Stimulated activated CD4-positive, alpha-beta T cell treated with anti-CD3 and anti-CD28 coated beads, Interleukin-2, amount 100 ng/mL, for 24 hours (primary cell): ENCODE measurements at places on chromosomes 11 and 22.

- no peak for DNase-seq
These were observed 26.7 kb upstream of the BDNF start for GRCh38 chr11:27726981-27727380.

DNA sequence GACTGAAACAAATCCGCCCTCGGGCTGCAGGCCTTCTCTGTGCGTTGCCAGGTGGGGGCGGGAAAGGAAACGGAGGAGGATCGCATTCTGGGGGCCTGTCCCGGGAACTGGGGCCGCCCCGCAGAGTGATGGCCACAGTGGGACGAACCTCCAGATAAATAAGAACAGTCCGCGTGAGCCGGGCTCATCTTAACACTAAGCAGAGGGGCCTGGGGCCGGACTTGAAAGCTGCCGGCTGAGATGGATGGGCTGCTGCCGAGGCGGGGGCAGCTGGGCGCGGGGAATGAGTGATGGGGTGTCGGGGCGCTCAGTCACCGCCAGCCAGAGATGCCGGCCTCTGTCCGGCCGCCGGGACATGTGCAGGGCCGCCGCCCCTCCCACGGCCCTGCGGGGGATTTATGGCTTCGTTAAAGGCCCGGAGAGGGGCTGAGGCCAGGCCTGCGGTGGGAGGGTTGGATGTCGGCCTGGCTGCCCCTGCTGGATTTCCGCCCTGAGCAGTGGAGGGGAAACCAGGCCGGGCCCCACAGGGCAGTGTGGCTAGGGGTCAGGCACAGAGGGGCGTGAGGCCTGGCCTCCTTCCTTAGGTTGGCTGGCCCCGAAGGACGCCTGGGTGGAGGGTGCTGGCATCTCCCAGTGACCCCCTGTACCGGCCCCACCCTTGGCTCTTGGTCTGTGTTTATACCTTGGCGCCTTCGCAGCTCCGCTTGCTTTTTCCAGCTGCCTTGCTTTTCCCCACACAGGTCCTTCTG is 45.3 kb upstream of the CD82 start:
- no peak for DNase-seq

GRCh38 chr11:87306262-87306851 is 268.6 kb downstream of the TMEM135 start:
- no peak for DNase-seq

GRCh38 chr22:37219533-37219932 is 7.3 kb upstream of the SSTR3 start:
- no peak for DNase-seq

GRCh38 chr22:23034621-23035556 is 35.4 kb upstream of the GNAZ start:
- no peak for DNase-seq

- no peak for DNase-seq
These were observed 24.6 kb upstream of the ACER3 start for GRCh38 chr11:76835928-76836612.

DNA sequence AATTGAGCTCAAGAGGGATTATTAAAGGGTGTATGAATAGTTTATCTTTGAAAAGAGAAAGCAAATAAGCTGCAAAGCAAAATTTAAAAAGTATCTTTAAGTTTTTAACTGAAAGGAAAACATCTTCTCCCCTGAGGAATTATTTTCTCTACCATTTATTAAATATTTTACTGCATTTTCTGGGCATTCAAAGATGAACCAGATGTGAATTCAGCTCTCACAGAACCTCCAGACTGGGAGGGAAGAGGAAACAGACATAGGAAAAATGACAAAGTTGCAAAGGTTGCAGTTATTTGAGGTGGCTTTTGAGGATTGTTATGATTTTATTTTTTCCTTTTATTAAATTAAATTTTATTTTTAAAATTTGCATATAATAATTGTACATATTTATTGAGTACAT is 122.7 kb upstream of the SESN3 start:
- no peak for DNase-seq

DNA sequence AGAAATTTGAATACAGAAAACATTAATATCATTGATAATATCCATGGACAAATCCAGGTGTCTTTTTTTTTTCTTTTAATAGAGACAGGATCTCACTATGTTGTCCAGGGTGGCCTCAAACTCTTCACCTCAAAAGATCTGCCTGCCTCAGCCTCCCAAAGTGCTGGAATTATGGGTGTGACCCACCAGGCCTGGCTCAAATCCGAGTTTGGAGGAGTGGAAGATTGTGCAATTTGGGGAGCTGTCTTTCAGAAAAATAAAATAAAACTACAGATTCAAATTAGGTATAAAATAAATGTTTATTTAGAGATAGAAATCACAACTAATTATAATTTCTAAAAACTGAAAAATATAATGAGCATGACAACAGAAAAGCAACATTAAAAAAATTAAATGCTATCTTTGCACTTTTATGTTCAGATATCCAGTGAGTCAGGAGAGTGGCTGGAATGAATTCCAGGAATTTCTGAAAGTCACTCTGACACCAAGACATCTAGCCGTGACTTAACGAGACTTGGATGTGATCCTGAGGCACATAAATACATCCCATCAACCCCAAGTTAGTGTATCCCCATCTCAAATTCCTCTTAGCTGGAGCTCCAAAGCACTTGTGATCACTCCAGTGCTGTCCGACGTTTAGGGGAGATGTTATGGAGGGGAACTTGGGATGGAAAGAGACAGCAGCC is 128.6 kb upstream of the THY1 start:
- DNase-seq = no peak

GRCh38 chr11:120936356-120936755 is 87.5 kb upstream of the TBCEL start:
- no peak for DNase-seq

GRCh38 chr11:11016943-11017342 is 159.1 kb upstream of the ZBED5 start:
- no peak for DNase-seq

GRCh38 chr11:117444711-117445658 is 117.3 kb downstream of the CEP164 start:
- no peak for DNase-seq

GRCh38 chr11:35981581-35981980 is 37.7 kb downstream of the LDLRAD3 start:
- no peak for DNase-seq

DNA sequence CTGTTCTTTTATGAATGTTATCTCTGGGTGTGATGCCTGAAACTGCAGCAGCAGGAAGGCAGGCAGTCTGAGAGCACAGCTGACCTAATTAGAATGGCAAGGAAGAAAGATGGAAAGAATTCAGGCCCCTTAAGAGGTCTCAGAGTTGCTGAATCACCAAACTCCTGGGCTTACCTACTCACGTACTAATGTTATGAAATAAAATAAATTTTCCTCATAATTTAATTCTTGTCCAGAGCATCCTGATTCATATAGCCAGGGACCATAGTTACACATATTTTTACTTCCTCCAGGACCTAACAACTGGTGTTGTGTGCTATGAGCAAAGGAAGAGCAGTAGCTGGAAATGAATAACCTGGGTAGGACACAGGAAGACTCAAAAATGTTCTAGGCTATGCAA is 41.9 kb downstream of the SNX19 start:
- DNase-seq = no peak

DNA sequence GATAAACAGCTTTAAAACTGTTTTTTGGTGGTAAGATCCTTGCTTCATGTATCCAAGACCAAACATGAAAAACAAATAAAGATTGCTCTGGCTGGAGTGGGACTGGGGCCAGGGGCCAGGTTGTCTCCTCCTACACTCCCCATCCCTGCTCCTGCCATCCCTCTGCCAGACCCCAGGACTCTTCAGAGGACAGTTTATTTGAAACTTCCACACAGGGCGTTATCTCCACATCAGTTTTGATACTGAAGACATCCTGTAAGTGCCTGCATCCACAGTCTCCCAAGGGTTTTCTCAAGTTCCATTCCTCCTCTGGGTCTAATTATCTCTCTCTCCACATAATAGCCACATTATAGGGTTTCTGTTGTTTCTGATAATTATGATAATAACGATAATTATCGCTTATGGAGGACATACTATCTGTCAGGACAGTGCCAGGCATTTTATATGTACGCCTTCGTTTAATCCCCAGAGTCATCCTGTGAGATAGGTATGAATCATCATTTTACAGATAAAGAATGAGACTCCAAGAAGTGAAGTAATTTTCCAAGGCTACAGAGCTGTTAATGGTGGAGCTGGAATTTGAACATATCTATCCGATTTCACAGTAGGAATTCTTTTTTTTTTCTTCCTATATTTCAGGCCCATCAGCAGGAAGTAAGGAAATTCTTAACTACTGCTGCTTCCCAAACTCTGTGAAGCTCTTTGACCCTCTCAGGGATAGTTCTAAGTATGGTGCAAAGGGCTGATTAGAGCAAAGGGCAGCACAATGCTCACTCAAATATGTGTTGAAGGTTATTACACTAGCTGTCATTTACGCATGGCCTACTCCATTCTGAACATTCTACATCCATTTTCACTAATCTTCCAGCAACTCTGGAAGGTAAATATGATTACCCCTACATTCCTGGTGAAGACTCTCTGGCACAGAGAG is 488.0 kb upstream of the CCDC90B start:
- DNase-seq = no peak

- no peak for DNase-seq
These were observed 49.3 kb upstream of the OR5P2 start for GRCh38 chr11:7846003-7846402.

- DNase-seq = no peak
These were observed 13.6 kb downstream of the CD3E start for GRCh38 chr11:118318124-118318523.

GRCh38 chr11:110601936-110602335 is 110.3 kb downstream of the ARHGAP20 start:
- DNase-seq = no peak

- no peak for DNase-seq
These were observed 10.1 kb downstream of the GTPBP1 start for GRCh38 chr22:38715852-38716251.

- DNase-seq = no peak
These were observed 1041.8 kb downstream of the TBC1D22A start for GRCh38 chr22:47804281-47804680.

DNA sequence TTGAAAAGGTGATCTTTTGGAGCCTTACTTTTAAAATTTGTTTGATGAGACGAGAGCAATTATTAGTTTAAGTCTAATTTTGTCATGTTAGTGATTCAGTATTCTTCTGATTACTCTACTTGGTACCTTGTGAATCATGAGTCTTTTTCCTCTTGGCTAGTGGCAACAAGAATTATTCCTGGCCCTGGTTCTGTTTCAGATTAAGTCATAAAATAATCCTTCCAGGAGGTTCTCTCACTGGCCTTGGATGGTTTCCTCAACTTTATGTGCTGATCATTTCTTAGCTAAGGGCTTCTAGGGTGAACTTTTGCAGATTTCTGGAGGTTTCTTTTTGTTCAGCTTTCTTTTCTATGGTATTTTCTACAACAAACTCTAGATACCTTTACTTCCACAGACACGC is 741.8 kb upstream of the LUZP2 start:
- no peak for DNase-seq

GRCh38 chr11:2930704-2931419 is 1.6 kb upstream of the PHLDA2 start:
- peak; percentile 46 for DNase-seq

DNA sequence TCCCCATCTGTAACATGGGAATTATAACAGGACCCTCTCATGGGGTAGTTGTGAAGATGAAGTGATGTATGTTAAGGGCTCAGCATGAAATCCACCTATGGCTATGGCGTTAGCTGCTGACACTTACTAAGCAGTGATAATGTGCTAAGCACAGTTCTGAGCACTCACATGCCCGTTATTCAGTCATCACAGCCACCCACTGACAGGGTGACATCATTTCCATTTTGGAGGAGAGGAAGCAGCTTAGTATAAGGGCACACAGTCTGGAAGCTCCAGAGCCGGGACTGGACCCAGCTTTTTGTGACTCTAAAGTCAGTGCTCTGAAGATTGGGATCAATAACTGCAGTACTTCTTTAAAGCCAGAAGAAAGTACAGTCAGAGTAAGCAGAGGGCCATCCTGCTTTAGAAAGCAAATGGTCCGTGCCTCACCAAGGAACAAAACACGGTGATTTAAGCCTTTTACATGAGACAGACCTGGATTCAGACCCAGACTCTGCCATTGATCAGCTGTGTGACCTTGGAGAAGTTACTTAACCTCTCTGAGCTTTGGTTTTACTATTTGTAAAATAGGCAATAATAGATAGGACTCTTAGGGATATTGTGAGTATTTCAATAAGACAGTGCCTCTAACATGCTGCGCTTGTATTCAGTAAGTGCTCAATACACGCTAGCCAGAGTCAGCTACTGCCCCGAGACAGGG is 61.5 kb downstream of the SGSM1 start:
- DNase-seq = no peak
